IPS DF 6.9 (cell line): ENCODE measurements at places on chromosomes 1 and 21.

GRCh38 chr1:220966473-220966872, 87.2 kb downstream of the HLX start:
- no peak for DNase-seq

- no peak for DNase-seq
Observed at GRCh38 chr1:185656663-185657062, 77.5 kb upstream of the HMCN1 start.

- no peak for DNase-seq
Observed at GRCh38 chr1:111517469-111518225, 14.2 kb upstream of the ADORA3 start.

- no peak for DNase-seq
Observed at GRCh38 chr1:234628089-234628488, 18.1 kb upstream of the IRF2BP2 start.

DNA sequence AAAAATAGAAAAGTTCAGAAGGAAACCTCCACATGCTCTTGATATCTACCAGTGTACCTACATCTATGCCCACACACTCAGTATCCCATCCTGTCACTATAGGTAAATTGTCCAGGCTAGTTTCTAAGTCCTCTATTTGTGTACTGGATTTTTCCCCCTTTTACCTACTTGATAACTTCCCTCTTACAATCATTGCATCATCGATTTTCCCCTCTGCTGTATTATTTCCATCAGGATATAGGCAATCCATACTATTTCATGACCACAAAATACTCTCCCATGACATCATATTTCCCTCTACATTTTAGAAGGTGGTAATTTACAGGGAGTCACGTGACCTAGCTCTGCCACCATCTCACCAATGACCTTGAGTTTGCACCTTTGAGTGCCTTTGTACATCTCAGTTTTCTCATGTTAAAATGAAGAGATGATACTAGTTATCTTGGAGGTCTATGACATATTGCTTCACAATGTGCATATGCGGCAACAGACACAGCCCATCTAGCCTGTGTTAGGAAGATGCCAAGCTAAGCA, 88.2 kb downstream of the GDAP2 start:
- DNase-seq: no peak

DNA sequence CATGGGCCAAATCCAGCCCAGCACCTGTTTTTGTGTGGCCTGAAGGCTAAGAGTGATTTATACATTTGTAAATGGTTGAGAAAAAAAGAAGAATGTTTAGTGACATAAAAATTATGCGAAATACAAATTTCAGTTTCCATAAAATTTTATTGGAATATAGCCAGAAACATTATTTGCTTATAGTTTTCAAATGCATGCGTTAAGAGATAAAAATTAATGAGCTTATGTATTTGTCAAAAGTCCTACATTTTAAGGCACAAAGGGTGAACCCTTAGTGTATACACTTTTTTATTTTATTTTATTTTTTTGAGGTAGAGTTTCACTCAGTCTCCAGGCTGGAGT, 2.1 kb downstream of the MORC3 start:
- no peak for DNase-seq

DNA sequence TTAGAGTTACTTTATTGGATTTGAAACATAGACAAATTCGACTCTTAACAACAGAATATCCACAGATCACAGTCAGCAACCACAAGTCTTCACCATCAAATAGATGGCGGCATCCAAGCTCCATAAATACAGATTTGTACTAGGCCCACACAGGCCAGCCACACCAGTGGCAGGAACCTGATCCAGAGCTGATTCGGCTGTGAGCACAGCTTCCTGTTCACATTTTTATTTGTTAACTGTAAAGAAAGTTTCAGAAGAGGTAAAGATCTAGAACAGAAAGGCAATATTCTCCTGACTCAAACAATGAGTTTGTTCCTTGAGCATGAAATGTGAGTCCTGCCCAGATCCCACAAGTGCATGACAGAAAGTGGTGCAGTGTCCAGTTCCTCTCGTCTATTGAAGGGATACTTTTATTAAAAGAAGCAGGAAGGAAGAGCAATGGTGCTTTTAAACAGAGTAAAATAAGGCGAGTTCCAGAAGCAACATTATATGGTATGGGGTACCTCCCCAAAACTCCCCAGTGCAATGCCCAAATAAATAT, 205.8 kb downstream of the SLC45A1 start:
- no peak for DNase-seq

DNA sequence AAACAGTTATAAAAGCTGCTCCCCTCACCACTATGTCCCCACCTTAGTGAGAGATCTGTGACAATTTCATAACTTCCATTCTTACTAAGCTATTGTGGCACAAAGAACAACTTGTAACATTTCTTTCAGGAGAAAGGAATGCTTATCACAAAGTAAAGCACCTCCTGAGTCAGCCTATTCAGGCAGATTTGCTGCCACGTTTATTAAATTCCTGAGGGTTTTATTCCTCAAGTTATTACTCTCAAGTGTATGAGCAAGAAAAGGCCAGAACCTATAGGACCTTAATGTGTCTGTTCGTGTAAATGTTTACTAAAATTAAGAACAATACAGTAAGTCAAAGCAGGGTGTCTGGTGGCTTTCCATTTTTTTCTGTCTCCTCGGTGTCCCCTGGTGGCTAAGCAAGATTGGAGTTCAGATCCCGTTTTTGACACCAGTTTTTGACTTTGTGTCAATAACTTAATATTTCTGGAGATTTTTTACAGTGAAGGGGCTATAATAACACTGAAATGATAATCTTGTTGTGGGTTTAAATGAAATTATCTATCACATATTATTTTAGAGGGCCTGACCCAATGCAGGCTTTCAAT, 1539.6 kb downstream of the BRINP3 start:
- no peak for DNase-seq

GRCh38 chr1:162136760-162137159, 67.3 kb downstream of the NOS1AP start:
- no peak for DNase-seq

- DNase-seq: no peak
Observed at GRCh38 chr1:117598489-117598888, 7.4 kb upstream of the TENT5C start.
